ENCODE measurements at places on chromosomes 2 and 18.

- no peak for DNase-seq
Measured at GRCh38 chr18:11497585-11497984, 111.8 kb upstream of the SLC35G4 start.

DNA sequence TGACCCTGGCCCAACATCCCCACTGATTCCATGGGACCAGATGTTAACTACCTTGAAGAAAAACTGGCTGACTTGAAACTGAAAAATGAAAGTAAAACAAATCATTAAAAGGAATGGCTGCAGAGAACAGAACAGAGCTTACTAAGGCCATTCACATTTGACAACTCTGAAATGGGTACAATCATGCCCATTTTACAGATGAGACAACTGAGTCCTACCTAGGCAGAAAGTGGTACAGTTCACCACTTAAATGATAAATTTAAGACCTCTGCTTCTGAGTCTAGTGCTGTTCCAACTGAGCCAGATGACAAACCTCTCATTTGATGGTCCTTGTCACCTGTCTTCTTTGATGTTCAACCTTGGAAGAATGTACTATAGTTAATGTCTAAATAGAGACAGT is 65.8 kb downstream of the THNSL2 start:
- DNase-seq, result no peak

DNA sequence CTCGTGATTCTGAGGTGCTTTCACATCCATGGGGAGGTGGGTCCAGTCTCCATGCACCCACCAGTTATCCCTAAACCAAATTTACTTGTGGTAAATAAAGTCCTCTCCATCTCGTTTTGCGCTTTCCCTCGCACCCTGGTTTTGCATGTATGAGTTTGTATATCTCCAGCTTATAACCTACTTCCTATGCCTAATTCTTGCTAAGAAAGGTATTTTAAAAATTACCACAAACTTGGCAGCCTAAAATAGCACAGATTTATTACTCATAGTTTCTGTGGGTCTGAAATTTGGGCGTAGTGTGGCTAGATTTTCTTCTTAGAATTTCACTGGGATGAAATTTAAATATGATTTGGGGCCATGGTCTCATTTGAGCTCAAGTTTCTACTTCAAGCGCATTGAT is 511.5 kb downstream of the NYAP2 start:
- DNase-seq, result no peak

DNA sequence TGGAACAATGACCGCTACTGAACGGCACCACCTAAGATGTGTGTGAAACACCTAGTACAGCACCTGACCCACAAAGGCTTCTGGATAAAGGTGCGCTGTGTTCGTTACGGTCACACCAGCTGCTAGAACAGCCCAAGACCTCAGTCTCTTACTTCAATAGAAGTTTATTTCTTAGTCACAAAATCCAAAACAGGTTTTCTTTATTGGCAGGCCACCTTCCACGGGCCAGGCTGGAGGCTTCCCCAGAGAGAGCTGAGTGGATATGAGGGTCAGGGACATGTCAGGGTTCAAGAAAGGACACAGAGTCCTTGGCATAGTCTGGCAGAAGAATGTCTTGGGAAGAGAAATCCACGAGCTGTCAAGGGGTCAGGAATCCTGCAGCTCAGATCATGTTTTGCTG is 92.2 kb downstream of the COL6A3 start:
- no peak for DNase-seq

GRCh38 chr2:197232010-197232409 is 78.6 kb downstream of the ANKRD44 start:
- DNase-seq, result no peak

DNA sequence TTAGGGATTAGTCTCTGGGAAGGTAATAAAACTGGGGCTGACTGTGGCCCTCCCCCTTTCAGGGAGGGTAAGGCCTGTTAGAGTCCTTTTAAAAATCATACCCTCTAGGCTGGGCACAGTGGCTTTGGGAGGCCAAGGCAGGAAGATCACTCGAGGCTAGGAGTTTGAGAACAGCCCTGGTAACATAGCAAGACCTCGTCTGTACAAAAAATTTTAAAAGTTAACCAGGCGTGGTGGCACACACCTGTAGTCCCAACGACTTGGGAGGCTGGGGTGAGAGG is 118.7 kb downstream of the STPG4 start:
- DNase-seq, result no peak

GRCh38 chr2:32783469-32783868 is 155.6 kb downstream of the TTC27 start:
- DNase-seq, result no peak

DNA sequence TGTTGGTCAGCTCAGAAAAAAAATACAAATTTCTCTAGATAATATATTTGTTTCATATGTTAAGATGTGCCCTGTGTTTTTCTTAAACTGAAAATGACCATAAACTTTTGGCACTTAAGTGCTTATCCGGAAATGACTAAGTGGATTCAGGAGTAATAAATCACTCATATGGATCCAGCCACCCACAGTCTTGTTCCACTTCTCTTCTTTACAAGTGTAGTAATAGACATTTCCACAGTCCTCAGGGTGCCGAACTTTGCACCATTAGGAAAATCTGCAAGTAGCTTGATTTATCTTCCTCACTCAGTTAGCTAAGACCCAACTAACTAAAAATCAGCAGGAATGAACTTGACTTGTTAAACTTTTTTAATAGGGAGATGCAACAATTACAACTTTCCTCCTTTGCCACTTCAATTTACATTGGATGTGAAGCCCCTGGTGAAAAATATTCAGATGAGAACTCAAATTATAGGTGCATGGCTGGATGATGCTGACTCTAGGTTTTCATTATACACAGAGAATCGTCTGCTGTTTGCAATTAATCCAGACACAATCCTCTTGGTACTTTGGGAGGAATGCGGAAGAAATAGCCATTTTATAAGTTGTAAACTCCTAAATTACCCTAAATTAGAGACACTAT is 322.5 kb downstream of the ARHGAP15 start:
- no peak for DNase-seq

GRCh38 chr18:475202-476031 is 25.1 kb downstream of the COLEC12 start:
- DNase-seq, result no peak

DNA sequence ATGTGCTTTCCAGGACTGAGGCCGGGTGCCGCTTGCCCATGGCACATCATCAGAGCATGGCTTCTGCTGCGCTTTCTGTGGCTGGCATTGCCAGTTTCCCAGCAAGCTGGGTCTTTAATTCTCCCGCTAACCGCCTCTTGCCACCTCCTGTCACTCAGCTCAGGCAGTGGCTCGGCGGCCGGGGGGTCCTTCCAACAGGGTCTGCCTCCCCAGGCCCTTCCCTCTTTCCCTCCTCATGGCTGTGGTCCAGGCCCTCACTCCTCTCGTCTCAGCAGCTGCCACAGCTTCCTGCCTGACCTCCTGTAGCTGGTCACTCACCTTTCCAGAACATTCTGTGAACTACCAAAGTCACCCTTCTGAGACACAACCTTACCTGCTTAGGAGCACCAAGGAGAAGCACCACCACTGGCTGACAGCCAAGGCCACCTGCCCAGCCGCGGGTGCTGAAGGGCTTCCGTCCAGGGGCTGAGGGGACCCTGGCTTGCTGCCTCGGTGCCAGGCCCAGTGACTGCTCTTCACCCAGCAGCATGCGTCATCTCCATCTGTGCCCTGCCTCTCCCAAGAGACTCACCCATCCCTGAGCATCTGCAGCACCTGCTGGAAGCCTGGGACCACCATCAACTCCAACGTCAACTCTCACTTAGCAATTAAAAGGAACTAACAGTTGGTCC is 22.6 kb downstream of the CHMP1B start:
- DNase-seq, result no peak

GRCh38 chr18:68233018-68233417 is 481.9 kb downstream of the TMX3 start:
- DNase-seq, result no peak

DNA sequence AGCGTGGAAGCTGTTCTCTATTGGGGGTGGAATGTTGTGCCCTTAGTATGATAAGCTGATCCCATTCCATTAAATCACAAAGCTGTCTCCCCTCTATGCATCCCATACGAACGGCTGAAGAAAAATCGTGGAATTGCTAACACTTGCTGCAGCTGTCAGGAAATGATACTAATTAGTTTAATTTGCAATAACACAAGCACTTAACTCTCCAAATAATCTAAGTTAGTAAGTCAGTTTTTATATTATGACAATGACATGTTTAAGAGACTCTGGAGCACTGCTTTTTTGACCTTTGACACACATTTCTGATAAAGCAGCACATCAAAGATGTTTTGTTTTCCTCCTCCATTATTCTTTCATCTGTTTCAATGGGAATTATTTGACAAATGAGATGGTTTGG is 123.7 kb upstream of the SATB2 start:
- no peak for DNase-seq

DNA sequence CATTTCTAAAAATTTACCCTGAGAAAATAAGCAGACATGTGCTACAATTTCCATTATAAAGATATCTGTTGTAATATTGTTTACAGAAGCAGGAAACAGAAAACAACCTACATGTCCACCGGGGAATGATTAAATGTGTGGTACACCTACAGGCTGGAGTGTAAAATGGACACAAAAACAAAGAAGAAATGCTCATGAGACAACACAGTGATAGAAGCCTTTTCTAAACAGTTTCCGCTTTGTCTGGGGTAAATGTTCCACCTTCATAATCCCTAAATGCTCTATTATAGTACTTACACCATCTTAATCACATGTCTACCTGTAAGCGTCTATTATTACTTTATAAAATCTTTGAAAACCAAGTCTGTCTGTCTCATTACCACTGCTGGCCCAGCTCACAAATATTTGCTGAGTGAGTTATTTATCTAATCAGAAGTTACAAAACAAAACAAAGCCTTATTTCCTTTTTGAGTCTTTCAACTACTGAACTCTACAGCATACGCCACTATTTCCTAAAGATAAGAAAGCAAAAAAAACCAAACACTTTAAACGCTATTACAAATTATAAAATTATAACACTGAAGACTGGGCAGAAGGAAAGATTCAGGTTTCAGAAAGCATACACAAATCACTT is 95.3 kb downstream of the PIGN start:
- no peak for DNase-seq

GRCh38 chr2:212109217-212109616 is 429.4 kb downstream of the ERBB4 start:
- DNase-seq, result no peak

DNA sequence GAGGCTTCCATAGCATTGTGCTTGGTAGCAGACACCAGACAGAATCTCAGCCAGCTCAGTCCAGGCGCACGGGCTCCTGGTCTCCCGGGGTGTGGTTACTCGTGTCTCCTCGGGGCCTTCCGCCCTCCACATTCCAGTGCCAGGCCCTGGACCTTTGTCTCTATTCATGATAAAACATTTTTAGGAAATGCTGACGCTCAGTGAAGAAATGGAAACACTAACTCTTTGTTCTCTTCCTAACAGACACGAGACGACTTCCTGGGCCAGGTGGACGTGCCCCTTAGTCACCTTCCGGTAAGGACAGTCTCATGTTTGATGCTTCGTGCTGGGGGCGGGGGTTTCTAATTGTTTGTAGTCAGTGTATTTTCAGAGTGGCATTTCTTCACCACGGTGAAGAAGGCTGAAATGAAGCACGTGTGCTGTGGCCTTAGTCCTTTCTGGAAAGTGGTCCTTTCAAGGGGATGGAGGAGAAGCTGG is 271.8 kb downstream of the NEDD4L start:
- DNase-seq, result no peak

DNA sequence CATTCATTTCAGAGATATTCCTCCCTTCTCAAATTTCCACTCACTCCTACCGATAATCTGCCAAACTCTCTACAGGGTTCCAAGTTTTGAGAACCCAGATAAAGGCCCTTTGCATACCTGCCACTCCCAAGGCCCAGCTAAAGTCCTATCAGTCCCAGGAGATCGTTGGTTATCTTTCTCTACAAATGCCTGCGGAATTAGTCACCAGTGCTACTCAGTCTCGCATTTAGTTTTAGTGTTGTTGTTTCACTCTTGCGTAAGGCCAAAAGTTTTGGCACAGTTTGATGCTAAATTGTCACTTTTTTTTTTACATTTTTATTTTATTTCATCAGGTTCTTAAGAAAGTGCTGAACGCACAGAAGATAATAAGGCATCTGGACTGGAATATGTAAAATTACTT is 29.2 kb upstream of the SETBP1 start:
- no peak for DNase-seq

DNA sequence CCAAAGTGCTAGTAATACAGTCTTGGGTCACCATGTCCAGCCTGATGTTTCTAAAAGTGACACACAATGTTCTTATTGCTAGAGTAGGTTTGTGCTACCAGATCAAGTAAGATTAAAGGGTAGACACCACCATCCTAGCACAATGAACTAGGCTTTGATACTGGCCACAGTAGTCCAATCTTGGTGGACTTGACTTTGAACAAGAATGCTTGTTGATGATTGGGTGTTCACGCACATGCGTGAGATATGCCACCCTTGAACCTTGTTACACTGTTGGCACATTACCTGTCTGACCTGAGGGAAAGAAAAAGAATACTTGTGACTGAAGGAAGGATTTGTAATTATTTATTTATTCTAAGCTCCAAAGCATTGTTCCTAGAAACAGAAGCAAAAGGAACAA is 72.1 kb upstream of the EMILIN2 start:
- no peak for DNase-seq

DNA sequence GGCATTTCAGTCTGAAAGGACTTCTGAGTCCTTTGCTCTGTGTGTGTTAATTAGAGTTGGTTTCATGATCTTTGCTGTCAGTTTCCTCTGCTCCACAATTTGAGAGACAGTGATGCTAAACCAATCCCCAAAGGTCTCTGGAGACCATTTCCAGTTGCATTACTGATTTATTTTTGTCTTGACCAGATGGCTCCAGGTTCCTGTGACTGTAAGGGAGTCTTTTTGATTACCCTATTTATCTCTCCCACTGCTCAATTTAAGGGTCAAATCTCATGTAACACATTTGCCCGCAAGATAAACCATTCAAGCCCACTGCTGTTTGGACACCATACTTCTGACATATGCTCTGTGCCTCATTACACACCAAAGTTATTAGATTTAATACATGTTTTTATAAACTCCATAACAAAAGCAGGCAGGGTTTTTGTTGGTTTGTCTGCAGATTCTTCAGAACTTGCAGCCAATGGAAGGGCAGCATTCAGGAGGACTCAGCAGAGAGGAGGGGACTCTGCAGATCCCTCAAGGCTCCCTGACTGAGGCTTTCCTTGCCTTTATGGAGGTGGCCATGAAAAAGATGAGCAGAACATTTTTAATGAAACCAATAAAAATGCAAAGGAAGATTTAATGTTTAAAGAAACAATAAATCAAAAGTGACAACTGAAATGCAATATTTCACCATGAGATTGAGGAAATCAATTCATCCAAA is 889.3 kb upstream of the CELF4 start:
- no peak for DNase-seq

DNA sequence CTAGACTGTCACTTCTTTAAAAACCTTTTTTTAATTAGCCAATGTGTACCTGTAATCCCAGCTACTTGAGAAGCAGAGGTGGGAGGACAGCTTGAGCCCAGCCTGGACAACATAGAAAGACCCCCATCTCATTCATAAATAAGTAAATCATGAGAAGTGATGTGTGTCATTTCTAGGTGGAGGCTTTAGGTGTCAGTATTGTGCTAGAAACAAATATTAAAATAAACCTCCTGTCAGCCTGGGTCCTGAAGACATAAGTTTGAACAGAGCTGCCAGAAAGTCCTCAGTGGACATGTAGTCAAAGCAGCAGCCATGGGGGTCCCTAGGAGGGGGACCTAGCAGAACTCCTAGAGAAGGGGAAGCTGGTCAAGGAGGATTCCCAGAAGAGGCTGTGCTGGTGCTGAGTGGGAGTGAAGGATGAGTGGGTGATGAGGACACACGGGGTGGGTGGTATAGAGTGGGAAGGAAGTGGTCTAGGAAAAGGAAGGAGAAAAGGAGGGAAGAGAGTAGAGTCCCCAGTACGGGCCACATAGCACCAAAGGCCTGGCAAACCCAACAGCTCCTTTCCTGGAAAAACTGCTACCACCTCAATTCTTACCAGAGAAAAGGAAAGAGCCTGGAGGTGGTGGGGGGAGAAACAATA is 316.6 kb upstream of the NCKAP5 start:
- no peak for DNase-seq

Measured in stimulated activated CD4-positive, alpha-beta T cell treated with anti-CD3 and anti-CD28 coated beads, Interleukin-12 subunit alpha, Interleukin-12 subunit beta, amount 100 ng/mL, for 48 hours (primary cell).